ENCODE measurements at places on chromosomes 3 and 15.

GRCh38 chr3:125436921-125437320 lies 61.8 kb upstream of the ZNF148 start:
- DNase-seq: no peak

GRCh38 chr3:120143676-120144075 lies 49.4 kb upstream of the GSK3B start:
- no peak for DNase-seq

DNA sequence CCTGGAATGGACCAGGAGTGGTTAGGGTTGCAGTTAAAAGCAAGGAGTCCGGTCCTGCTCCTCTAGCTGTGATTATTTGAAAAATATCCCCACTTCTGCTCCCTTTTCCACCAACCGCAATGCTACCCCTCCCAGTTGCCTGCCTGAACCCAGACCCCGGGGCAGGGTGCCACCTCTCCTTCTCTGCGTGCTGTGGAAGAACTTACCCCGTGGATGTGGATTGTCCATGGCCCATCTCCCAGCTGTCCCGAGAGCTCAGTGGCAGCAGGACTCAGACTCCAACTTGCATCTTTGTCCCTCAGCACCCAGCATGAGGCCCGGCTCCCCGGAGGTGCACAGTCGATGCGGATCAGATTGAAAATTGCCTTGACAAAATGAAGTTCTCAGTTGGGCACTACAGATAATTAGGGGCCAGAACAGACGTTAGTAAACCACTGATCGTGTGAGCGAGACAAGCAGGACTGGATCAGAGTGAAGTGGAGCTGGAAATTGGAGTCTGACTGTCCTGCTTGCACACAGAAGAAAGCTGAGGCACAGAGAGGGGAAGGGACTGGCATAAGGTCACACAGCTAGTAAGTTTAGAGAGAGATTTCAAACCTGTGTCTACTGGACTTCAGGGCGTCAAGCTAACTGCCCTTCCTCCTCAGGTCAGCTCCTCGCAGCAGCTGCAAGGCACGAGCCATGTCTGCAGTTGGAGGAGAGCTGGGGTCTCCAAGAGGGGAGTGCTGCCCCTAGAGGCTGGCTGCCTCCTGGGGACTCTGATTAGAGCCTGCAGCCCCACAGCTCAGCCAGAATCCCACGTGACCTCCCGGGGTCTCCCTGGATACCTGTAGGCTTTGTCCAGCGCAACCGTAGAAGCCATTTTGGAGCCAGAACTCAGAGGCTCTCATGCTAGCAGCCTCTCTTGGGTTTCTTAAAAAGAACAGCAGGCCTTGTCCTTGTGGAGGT lies 14.7 kb downstream of the SLC6A1 start:
- DNase-seq: no peak

DNA sequence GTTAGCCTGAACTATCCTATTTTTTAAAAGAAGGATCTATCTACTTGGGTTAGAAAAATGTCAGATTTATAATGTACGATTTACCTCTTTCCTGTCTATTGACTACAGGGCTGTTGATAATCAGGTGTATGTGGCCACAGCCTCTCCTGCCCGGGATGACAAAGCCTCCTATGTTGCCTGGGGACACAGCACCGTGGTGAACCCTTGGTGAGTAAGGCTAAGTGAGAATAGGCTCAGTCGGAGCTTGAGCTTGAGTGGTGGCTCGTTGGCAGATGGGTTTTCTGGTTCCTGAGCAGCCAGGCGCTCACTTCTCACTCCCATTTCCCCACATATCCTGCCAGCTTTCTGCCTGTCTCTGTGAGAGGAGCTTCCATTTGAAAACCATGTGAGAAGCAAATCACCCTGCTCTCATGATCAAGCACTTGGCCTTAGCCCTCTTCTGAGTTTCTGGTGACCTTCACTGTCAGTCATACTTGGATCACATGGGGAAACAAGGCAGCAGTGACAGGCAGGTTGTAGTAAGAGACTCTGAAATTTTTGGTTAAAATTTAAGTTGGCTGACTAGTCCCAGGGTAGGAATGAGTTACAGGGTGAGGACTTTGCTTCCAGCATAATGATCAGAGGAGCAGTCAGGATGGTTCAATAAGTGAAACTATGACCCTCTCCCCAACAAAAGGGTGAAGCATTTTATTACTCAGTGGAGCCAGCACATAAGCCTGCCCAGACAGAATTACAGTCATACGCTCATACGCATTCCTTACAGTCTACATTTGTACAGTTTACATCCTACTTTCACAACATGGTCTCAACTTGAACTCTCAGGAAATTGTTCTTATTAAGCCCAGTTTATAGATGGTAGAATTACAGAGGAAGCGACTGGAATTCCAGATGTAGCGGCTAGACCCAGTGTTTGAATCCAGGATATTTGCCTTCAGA lies 18.0 kb downstream of the NIT2 start:
- no peak for DNase-seq

DNA sequence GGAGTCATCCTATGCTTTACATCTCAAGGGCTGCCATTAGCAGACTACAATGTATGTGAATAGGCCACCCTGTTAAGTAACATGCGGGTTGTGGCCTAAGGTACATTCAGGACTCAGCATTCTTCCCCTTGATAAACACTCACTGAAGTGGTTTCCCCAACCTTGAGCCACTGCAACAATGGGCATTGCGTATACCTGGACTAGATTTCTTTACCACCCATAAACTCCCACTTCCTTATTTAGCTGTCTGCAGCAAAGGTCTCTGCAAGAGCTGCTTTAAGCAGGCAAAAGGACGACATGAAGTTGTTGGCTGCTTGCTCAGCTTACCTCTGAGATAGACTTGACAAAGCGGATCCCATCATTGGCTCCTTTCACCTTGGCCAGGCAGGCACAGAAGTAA lies 16.2 kb downstream of the FYCO1 start:
- no peak for DNase-seq

DNA sequence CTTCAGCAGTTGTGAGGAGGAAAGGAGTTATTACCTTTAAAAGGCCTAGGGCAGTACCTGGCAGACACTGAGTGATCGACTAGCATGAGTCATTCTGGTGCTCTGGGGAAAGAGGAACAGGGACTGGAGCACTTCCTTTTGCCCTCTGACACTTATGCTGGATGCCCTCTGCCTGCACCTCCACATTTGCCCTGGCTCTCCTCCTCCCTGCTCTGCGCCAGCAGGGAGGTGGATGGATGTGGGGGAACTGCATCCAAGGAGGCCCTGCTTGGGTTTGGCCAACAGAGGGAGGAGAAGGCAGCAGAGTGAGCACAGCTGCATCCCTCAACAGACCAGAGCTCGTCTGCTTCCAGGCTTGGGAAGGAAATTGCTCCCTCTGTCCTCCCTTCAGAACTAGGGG lies 75.0 kb downstream of the SEMA5B start:
- no peak for DNase-seq

- DNase-seq: no peak
Measured at GRCh38 chr3:48572517-48572916, 8.9 kb upstream of the UCN2 start.

- DNase-seq: no peak
Measured at GRCh38 chr3:149663966-149664365, 6.1 kb upstream of the WWTR1 start.

DNA sequence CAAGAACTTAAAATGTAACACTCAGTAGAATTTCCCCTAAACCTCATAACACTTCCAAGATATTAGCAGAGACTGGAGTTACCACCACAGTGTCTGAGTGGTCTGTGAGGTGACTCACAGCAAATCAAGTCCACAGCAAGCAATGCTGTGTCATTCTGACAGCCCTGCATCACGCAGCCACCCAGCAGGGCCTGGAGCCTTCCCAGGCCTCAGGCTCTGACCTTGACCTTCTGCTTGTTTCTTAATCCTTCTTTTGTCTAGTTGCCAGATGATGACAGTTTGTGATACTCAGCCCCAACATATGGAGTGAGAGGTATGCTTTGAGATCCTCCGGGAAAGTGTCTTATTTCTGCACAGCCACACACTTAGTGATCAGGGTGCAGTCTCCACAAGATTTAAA lies 82.5 kb downstream of the TOP2B start:
- DNase-seq: no peak

- no peak for DNase-seq
Measured at GRCh38 chr15:31510057-31510456, 183.4 kb downstream of the KLF13 start.

- no peak for DNase-seq
Measured at GRCh38 chr3:177131927-177132636, 65.2 kb downstream of the TBL1XR1 start.

- no peak for DNase-seq
Measured at GRCh38 chr15:40192942-40193341, 32.1 kb downstream of the BUB1B start.

GRCh38 chr3:197293605-197294237 lies 4.7 kb downstream of the DLG1 start:
- DNase-seq: no peak

GRCh38 chr3:193743702-193744047 lies 150.7 kb downstream of the OPA1 start:
- no peak for DNase-seq

DNA sequence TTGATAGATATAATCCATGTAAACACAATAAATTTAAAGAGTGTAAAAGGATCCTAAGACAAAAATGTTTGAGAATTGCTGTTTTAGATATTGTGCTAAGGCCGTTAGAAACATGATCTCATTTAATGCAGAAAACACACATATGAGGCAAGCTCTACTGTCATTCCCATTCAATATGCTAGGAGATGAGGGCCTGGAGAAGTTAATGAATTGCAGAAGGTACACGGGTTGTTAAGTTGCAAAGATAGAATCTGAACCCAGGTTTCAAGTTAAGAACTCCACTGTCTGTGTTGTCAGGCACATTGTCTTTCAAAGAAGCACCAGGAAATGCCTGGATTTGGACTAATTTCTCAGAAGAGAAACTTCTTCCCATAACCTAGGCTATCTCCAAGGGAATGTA lies 65.1 kb upstream of the SAMMSON start:
- no peak for DNase-seq

DNA sequence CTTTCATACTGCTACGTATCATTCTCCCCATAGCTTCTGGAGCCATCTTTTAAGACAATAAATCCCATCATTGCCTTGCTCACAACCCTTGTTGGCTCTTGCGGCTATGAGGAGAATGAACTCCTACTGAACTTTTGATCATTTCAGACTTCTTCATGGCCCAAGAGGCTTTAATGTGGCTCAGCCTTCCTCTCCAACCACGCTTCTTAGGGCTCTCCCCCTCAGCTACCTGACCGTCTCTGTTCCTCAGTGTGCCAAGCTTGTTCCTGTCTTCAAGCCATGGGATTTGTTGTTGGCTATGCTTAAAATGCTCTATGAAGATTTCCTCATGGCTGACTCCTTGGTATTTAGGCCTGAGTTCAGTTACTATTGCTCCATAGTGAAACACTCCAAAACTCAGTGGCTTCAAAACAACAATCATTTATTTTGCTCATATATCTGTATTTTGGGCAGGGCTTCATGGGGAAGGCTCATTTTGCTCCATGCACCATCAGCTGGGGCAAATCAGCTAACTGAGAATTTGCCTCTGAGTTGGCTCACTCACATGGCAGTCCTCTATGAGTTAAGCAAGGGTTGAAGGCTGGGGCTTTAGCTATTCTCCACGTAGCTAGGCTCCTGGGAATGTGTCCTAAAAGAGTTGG lies 47.5 kb downstream of the FOXL2 start:
- DNase-seq: no peak

DNA sequence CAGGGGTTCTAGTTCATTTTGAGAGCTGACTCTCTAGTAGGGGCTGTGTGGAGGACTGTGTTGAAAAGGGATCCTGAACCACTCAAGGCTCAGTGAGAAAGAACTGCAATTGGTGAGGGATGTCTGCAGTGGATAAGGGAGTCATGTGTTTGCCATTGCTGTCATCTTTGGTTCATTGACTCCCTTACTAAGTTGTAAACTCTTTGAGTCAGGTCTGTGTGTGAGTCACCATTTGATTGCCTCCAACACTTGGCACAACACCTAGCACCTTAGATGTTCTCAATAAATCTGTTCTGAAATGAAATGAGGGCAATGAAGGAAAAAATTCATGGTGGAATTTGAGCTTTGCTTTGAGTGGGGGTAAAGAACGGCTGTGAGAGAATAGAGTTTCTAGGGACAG lies 51.7 kb downstream of the PLS1 start:
- DNase-seq: no peak

- peak; percentile 85 for DNase-seq
Measured at GRCh38 chr3:193816656-193817311, 223.8 kb downstream of the OPA1 start.

DNA sequence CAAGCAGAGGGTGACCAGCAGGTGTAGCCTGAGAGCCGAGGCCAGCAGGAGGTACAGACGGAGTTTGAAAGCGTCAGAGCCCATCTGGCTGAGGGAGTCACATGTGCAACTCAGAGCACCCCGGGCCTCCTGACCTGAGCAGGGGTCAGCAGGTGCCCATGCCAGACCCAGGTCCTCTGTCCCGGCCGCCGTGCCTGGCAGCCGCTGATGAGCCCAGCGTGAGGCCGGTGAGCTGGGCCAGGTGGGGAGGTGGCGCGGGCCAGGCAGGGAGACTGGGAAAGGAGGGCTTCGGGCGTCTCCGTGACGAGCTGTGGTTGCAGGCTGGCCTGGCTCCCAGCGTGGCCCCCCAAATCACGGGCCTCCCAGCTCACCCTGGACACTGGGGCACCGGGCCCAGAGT lies 130.9 kb downstream of the CHSY1 start:
- DNase-seq: no peak

- no peak for DNase-seq
Measured at GRCh38 chr15:96252148-96252547, 78.4 kb upstream of the NR2F2 start.

- DNase-seq: no peak
Measured at GRCh38 chr15:96398776-96399175, 68.3 kb downstream of the NR2F2 start.

- no peak for DNase-seq
Measured at GRCh38 chr15:92343924-92344643, 49.6 kb upstream of the ST8SIA2 start.

DNA sequence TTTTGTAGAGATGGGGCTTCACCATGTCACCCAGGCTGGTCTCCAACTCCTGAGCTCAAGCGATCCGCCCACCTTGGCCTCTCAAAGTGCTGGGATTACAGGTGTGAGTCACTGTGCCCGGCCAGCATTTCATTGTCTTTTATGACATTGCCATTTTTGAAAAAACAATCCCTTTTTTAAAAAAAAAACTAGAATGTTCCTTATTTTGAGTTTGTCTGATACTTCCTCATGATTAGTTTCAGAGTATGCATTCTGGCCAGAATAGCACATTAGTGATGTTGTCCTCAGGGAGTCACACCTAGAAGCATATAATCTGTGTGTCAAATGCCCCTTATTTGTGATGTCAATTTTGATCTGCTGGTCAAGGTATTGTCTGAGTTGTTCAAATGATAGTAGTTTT lies 21.2 kb upstream of the NMD3 start:
- DNase-seq: no peak

DNA sequence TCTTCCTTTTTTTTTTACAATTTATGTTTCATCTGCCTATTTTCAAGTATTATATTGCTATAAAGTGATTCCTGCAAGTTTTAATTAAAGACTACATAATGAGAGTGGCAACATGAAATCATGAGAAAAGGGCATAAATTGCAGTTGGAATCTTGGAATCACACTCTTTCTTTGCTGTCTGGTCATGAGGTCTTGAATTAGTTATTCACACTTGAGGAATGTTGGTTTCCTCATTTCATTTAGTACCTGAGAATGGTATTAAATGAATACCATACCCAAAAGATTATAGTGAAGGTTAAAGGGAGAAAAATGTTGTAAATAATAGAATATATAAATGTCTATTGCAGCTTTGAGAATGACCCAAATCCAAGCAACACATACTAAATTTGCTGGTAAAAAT lies 25.8 kb upstream of the CNTN3 start:
- no peak for DNase-seq

All from Peyer's patch (tissue), 4 donors.